ENCODE measurements at places on chromosomes 13 and 19.
A peak's percentile ranks its signal among the peaks of the same experiment; 100 is the strongest.

- DNase-seq: no peak
These were observed 198.3 kb downstream of the NBEA start for GRCh38 chr13:35140321-35140720.

DNA sequence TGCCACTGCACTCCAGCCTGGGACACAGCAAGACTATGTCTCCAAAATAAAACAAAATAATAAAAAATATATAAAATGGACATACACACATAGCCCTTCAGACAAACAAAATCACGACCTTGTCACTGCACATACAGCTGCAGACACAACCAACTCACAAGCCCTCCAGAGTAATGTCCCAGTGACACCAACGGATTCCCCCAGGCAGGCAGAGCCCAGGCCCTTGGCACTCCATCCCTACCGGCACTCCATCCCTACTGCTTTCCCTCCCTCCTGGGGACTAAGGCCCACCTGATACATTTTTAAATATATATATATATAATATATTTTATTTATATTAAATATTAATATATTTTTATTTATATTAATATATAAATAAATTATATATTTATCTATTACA is 18.5 kb downstream of the ZNF101 start:
- DNase-seq: no peak

DNA sequence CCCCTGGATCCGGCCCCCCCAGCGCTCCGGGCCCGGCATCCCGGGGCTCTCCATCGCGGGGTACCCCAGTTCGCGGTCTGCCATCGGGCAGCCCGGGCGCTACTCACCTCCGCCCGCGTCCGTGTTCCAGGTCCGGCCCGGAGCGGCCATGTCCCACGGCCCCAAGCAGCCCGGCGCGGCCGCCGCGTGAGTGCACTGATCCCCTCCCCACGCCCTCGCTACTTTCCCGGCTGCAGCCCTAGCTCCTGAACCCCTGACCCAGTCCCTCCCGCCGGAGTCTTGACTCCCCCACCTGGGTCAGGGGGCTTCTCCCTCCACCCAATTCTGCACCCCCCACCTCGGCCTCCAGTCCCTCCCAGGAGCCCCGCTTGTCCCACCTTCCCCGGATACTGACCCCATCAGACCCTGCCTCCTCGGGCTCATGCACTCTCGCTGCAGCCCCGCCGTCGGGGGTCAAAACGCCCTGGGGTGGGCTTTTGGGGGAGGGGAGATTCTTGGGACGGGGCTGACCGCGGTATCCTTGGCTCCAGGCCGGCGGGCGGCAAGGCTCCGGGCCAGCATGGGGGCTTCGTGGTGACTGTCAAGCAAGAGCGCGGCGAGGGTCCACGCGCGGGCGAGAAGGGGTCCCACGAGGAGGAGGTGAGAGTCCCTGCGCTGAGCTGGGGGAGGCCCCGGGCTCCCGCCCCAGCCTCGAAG is 566 bp downstream of the HMG20B start:
- DNase-seq: no peak

DNA sequence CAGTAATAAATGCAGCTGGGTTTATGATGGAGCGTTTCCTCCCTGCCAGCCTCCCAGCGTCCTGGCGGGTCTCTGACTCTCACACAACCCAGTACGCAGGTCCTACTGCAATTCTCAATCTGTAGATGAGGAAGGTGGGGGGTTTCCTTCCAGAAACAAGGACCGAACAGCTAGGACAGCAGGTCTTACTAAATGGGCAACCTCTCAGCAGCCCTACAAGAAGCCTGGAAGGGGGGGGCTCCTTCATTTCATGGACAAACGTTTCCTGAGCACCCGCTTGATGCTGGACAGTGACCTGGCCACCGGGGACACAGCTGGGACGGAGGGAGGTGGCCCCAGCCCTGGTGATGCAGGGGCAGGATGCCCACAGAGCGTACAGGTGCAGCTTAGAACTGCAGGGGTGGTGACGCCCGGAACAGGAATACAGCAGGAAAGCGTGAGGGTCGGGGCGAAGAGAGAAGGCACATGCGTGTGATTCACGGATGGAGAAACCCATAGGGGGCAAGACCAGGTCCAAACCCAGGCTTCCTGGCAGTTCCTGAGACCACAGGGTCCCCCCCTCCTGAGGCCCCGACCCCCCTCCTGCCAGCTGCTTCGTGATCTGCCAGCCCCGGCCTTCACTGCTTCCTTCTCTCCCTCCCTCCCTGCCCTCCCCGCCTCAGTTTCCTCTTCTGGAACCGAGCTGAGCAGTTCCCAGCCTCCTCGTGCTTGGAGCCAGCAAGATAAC is 732 bp upstream of the C2CD4C start:
- DNase-seq: no peak

GRCh38 chr19:2962018-2962670 is 15.2 kb upstream of the TLE6 start:
- DNase-seq: peak; percentile 66

- no peak for DNase-seq
These were observed 113.2 kb upstream of the MCF2L start for GRCh38 chr13:112855859-112856258.

DNA sequence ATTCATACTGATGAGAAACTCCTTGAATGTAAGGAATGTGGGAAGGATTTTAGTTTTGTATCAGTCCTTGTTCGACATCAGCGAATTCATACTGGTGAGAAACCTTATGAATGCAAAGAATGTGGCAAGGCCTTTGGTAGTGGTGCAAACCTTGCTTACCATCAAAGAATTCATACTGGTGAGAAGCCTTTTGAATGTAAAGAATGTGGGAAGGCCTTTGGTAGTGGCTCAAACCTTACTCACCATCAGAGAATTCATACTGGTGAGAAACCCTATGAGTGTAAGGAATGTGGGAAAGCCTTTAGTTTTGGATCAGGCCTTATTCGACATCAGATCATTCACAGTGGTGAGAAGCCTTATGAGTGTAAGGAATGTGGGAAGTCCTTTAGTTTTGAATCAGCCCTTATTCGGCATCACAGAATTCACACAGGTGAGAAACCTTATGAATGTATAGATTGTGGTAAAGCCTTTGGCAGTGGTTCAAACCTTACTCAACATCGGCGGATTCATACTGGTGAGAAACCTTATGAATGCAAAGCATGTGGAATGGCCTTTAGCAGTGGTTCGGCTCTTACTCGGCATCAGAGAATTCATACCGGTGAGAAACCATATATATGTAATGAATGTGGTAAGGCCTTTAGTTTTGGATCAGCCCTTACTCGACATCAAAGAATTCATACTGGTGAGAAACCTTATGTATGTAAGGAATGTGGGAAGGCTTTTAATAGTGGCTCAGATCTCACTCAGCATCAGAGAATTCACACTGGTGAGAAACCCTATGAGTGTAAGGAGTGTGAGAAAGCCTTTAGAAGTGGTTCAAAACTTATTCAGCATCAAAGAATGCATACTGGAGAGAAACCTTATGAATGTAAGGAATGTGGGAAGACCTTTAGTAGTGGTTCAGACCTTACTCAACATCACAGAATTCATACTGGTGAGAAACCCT is 26.6 kb downstream of the ZNF345 start:
- no peak for DNase-seq

- DNase-seq: no peak
These were observed 59.8 kb downstream of the GGACT start for GRCh38 chr13:100528820-100529219.

DNA sequence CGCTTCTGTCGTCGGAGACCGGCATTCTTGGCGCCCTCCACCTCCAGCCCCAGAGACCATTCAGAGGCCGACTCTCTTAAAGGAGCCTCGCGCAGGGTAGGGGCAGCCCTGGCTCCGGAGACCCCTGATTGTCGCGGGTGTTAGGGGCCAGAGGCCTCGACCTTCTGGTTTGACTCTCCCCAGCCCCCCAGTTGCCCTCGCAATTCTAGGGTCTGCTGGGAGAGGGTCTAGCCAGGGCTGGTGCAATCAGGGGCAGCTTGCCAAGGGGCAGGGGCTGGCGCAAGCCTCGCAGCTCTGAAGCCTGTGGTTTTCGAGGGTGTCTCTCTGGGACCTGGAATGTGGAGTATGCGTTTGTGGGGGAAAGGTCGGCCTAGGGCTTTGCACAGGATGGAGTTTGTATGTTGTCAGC is 1.6 kb upstream of the SLC7A10 start:
- no peak for DNase-seq

All from NCI-H2081 treated with DMSO at 0.1 percent for 48 hours (cell line).